ENCODE measurements at places on chromosomes 4 and X.

DNA sequence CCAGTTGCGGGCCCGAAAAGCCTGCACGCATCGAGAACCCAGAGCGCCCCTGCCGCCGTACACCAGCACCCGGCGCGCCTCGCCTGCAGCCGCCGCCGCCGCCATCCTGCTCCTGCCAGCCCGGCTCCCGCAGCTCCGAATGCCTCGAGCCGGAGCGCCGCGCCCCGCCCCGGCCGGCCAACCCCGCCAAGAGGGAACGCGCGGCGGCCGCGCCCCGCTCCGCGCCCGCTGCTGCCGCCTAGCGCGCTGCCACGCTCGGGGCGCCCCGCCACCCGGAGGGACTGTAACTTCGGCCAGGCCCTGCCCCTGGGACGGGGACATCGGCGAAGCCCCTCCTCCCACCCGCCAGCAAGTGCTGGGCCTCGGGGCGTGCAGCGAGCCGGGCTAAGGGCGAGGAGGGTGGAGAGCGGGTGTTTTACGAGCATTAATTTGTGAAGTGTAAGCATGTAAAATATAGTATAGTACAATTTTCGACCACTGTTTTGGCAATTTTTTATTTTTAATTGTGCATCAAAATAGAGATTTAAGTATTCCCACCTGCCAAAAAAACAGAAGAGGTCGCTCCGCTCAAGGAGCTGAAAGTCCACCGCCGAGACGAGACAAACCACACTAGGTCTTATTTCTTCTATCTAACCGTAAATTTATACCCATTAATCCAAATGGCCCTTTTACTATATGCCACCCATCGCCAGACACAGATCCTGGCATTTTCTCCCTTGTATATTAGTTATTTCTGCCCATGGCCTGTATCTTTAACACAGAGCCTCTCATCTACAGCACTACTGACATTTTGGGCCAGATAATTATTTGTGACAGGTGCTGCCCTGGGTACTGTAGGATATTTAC lies at the start of gene QDPR:
Gene QDPR (minus strand): TSS at position 141 of the 846 bp plus-strand sequence. CDS start 36 bp downstream, at position 105.
- no peak for DNase-seq

- DNase-seq = no peak
Observed at GRCh38 chr4:14862891-14863290, 139.4 kb upstream of the CPEB2 start.

DNA sequence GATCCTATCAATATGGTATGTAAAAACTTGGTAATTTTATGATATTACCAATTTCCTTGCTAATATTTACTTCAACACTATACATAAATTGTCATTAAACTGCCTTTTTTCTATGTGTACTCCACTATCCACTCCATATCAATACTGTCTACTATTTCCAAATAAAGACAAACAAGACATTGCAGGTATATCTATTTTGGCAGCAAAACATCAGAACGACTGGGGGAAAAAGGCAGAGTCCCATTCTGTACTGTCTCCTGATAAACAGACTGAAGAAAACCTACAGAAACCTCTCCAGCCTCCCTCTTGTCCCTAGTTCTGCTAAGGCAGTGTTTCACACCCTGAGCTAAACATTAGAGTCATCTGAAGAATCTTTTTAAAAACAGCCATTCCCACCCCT lies 96.6 kb downstream of the ATRX start:
- no peak for DNase-seq

DNA sequence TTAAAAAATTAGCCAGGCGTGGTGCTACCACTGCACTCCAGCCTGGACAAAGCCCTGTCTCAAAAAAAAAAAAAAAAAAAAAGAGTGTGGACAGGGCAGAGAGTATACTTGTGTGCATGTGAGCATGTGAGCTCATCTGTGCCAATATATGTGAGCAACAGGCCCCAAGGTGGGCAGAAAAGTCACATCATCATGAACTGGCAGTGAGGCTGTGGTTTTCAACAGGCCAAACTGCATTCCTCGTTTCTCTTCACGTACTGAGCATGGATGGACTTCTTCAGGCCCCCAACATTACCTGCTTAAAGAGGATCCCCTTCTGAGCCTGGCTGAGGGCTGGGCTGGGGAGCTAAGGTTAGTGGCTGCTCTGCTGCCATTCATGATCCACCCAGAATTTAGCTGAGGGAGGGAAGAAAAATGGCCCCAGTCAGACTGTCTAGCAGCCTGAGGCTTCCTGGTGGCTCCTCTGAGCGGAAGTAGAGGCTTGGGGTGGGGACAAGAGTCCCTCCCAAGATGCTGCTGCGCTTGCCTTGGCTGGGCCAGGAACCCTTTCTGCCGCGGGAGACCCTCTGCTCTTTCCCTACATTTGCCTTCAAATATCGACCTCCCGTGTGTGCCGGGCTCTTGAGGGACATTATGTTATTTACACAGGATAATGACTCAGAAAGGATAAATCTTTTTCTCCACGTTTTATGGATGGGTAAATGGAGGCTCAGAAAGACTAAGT lies 55.0 kb downstream of the DIPK2B start:
- no peak for DNase-seq

DNA sequence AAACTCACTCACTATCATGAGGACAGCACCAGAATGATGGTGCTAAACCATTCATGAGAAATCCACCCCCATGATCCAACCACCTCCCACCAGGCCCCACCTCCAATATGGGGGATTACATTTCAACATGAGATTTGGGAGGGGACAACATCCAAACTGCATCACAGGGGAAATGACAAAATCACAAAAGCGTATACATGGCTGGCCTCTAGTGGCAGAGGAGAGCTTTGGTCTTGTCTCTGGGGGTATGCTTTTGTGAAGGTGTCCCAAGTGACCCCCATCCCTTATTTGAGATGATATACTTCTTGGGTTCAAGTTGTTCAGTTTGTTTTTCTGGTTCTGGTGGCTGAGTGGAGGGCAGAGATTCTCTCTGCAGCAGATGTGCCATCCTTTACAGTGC lies 8.5 kb upstream of the SETD7 start:
- no peak for DNase-seq

DNA sequence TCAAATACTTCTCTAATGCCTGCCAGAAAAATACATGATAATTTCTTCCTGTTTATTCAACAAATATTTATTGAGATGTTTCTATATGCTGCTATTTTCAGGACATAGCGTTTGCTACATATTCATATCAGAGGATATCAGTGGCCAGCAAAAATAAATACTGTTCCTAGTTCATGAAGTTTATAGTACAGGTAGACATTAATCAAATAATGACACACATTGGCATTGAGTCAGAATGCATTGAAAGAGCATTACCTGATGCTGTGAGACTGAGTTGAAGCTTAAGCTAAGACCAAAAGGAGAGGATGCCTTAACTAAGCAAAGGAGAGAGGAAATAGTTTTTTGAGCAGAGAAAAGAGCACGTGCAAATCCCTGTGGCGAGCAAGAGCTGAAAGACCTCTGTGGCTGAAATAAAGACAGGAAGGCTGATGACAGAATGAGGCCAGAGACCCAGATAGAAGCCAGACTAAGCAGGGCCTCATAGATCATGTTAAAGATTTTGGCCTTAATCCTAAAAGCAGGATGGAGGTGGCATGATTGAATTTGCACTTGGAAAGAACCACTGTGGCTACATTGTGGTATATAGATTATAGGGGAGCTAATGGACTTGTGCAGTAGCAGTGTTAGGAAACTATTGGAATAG lies 36.2 kb downstream of the FAM241A start:
- no peak for DNase-seq

- DNase-seq = no peak
Observed at GRCh38 chrX:40108959-40109287, 11.2 kb upstream of the BCOR start.

DNA sequence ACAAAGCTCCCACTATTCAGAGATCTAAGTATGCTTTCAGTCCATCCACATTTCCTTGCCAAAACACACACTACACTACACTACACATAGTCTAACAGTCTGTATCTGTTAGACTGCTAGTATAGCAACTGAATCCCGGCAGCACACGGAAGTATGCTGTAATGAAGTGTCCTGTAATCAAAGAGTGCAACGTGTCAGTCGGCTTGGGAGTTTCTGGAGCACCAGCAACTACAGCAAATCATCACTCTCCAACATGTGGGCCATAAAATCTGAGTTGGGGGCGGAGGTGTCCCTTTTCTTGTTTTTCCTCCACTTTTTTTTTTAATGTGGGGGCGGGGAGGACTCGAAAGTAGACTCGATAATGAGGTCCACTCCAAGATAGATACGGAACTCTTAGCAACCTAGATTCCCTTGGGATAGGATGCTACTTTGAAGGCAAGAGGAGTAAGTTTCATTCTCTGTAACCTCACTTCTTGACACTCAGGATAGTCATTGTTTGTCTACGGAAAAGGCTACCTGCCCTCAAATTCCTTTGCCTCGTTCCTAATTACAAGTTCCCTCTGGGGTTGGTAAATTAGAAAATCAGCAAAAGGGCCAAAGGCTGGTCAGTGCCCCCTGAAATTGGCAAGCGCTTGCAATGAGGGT lies 722 bp downstream of the SLC10A7 start:
- DNase-seq = peak; percentile 3

- no peak for DNase-seq
Observed at GRCh38 chrX:137171626-137172025, 137.8 kb upstream of the GPR101 start.

DNA sequence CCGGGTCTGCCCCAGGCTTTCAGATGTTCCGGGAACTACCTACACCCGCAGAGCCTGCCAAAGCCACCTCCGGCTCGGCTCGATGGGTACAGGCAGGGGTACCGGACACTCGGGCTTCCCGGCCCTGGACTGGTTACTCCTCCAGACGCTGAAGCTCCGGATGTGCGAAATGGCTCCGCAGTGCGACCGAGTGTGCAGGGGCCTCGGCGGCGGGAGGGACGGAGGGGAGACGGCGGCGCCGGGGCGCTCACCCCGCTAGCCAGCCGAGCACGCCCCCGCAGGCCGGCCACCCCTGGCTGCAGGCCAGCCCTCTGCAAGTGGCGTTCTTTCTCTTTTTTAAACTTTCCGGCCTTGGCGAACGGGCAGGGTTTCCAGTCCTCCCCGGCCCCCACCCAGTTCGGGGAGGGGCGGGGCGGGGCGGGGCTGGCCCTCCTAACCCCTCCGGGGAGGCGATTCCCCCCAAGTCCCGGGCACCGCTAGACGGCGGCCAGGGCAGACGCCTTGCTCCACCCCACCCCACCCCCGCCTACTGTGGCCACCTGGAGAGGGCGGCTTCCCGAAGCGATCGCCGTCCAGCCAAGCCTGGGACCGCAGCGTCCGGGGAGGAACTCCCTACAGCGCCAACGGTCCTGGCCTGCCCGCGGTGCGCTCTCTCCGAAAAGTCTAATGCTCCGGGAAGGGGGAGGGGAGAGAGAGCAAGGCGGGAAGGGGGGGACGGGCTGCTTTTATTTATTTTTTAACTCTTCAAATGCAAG lies 7.5 kb downstream of the BCOR start:
- no peak for DNase-seq

GRCh38 chrX:8726031-8726652 lies 5.8 kb downstream of the ANOS1 start:
- DNase-seq = no peak

DNA sequence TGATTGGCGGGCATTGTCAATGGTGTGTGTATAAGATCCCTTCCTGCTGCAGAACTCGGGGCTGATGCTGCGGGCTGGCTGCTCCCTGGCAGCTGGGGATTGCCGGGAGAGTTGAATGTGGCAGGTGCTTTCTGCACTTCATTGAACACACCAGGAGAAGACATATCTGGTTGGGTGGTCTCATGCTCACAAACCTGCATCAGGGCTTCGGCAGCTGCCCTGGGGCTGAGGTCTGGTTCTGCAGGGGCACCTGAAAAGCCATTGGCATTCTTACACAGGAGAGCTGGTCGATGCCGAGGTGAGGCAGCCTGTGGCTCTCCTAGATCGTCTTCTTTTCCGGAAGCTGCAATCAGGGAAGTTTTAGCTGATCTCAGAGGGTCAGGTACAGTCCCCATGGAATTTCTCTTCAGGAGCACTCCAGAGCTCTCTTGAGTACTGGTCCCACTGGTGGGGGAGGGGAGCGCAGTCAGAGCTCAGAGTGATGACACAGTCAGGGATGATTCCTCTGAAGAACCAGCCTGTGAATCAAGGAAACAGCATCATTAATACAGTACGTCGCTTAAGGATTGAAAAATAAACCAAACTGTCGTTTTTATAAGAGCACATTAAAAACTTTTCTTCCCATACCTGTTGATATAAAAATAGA lies 57.8 kb downstream of the GPRIN3 start:
- DNase-seq = no peak

DNA sequence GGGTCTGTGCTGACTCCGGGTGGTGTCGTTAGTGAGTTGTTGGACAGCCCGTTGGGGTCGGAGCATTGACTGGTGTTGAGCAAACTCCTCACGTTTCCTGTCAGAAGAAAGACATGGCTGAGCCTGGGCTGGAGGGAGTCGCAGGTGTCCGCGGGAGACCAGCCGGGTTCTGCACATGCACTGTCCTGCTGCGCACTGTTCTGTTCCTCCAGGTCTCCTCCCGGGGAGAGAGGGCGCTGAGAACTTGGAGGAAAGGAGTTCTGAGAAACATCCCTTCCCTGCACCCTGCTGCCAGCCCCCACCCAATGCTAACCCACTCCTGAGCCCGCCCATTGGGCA lies 1.1 kb downstream of the ZNF141 start:
- DNase-seq = no peak

- DNase-seq = no peak
Observed at GRCh38 chrX:153921511-153922446, 4.3 kb downstream of the ARHGAP4 start.

DNA sequence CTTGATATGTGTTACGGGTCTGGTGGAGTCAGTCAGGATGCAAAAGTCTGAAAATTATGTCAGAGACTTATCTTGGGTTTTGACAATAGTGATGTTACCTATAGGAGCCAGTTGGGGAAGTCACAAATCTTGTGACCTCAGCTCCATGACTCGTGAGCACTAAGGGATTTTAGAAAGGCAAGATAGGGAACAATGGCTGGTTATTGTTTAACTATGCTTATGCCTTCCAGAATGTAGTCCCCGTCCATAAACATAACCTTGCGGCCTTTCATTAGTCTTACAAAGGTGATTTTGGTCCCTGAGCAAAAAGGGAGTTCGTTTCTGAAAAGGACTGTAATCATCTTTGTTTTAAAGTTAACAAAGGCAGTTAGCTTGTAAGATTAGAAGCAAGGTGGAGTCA lies 23.9 kb upstream of the GATB start:
- DNase-seq = no peak

GRCh38 chr4:184238072-184238745 lies 20.5 kb upstream of the ENPP6 start:
- no peak for DNase-seq

DNA sequence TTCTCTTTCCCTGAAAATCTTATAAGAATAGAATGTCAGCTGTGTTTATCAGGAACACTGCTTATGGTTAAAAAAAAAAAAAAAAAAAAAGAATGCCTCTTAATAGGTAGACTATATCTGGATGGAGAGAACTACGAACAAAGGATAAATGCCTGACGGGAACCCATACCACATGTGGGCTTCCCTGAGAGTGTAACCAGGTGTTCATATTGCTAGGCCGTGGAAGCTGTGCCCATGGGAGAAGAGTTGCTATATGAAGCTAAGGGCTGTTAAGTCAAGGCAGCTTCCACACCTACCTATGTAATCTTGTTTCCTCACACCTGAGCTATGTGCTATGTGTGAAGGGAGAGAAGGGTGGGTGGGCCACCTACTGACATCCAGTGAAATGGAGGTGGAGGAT lies 27.3 kb downstream of the TMEM184C start:
- no peak for DNase-seq

GRCh38 chr4:86908251-86908657 lies 16.0 kb upstream of the C4orf36 start:
- DNase-seq = no peak

GRCh38 chrX:153773741-153774575 lies 6.9 kb upstream of the SRPK3 start:
- no peak for DNase-seq

GRCh38 chr4:166293556-166293955 lies 420.5 kb downstream of the TLL1 start:
- DNase-seq = no peak

- no peak for DNase-seq
Observed at GRCh38 chr4:4720646-4721045, 138.8 kb upstream of the MSX1 start.

Data from NK-92 treated with Interleukin-12 subunit alpha and Interleukin-12 subunit beta, amount 100 ng/mL, for 24 hours (cell line).